Hematopoietic multipotent progenitor cell treated with erythropoietin and hydrocortisone succinate and interleukin-3 and kit ligand, for 8 days (in vitro differentiated cells): ENCODE measurements at places on chromosomes 13 and 19.

DNA sequence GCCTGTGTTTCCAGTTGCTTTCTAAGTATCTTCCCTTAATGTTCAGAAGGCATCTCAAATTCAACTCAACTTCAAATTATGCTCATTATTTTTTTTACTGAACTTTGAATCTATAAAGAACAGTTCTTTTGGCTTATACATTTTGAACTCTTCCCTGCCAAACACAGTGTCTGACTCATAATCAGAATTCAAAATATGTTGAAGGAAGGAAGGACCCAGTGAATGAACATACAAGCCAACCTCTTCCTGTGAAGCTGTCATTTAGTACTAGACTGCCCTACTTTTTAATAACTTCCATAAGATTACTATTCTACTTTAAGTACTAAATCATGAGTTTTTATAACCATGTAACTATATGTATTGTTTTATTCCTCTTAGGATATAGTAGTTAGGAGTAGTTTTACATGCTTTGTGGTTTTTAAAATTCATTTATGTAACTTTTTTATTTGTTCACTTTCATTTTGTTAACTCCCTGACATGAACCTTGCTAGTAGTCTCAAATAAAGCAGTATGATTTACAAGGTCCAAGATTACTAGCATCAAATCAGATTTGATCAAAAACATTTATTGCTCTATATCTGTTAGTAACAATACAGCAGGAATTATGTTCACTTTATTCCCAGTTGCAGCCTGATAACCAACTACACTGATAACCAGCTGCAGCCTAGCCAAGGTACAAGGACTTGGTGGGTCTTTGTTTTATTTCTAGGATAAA, 6.4 kb downstream of the NUDT15 start:
- DNase-seq = no peak

- no peak for DNase-seq
These were observed 22.1 kb downstream of the ADGRL1 start for GRCh38 chr19:14183741-14184350.

DNA sequence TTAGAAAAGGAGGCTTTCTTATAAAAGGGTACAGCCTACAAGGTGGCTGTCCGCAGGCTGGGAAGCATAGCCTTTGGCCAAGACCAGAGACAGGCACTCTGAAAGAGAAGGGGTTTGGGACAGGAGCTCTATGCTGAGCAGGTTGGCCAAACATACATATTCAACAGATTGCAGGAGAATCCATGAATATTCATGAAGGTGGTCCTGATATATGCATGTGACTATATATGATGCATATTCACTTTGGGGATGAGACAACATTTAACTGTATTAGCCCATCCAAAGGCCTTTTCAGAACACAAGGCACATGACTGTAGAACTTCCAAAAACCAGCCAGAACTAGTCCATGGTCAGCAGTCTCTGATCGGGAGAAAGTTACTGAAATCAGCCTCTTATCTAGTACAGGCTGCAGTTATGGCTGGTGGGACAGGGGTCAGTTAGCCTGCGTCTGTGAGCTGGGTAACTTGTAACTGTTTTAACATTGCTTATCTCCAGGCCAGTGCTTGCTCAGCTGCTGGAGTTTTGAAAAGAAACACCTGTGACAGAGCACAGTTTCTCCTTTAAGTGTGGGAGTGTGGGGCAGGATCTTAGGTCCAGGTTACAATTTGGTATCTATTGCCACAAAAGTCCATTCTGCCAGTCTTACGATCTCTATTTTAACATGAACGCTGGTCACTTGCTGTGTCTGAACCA, 924.2 kb downstream of the UQCRFS1 start:
- no peak for DNase-seq

DNA sequence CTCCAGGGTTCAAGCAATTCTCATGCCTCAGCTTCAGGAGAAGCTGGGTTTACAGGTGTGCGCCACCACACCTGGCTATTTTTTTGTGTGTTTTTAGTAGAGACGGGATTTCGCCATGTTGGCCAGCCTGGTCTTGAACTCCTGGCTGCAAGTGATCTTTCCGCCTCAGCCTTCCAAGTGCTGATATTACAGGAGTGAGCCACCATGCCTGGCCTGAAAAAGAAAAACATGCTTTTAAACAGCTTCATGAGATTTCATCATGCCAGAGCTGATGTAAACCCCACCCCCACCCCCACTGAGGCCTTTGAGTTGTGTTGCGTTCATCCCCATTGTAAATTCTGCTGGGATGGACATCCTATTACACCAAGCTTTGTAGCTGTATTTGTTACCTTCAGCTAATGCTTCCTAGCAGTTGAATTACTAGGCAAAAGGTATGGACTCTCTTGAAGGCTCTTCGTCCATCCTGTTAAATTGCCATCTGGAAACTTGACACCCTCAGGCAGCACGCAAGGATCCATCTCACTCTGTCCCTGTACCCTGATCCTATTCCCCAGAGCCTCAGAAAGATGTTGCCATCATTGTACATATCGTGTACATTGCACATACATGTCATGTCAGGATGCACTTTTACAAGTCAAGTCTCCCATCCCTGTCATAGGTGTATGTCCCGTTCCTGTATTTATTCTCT, 47.3 kb downstream of the NFIX start:
- DNase-seq = no peak

- DNase-seq = no peak
These were observed 17.6 kb downstream of the EMP3 start for GRCh38 chr19:48342841-48343540.

- no peak for DNase-seq
These were observed 738.4 kb downstream of the PCDH17 start for GRCh38 chr13:58369936-58370335.

- DNase-seq = no peak
These were observed 95.3 kb upstream of the SLC15A1 start for GRCh38 chr13:98847780-98848179.

- DNase-seq = no peak
These were observed 18.4 kb upstream of the TFDP1 start for GRCh38 chr13:113566227-113566561.

GRCh38 chr13:113917594-113918371, 53.9 kb upstream of the GAS6 start:
- no peak for DNase-seq

DNA sequence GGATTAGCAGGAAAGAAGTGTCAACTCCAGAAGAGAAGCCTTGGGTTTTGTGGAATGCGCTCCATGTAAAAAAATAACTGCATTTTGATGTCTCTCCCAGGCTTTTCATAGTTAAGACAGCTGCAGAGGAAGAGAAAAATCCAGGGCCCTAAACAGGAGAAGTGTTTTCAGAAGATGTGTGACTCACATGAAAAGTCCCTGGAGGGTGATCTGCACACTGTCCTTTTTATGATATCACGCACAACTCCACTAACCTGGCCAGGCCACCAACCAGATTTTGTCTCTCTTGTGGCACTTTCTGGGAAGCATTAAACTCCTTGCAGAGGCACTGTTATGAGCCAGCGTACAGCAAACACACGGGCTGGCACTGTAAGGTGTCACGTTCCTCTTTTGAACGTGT, 267.3 kb downstream of the FGF9 start:
- DNase-seq = no peak

DNA sequence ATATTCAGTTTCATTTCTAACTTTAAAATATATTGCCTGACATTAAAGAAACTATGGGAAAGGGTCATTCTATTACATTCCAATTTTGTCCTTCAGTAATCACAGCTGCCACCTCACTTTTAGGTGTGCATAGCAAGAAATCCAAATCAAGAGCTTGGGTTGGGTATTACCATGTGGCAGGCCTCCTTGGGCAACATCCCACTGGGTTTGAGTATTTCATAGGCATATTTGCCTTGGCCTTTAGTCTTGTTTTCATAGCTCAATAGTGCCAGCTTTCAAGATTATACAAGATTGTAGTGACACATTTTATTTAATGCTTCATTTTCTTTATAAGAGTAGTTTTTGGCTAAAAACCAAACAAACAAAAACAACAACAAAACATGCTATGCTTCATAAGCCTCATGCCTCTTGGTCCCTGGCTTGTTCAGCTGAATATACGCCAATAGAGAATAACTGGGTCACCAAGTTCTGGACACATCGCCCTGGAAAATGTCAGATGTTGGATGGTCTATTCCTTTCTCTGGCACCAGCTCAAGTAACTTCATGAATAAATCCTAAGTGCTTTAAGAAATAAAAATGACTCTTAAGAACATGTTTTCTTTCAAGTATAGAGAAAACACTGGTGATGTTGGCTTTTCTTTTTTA, 167.4 kb upstream of the STARD13 start:
- no peak for DNase-seq

GRCh38 chr19:50728084-50728737, 5.0 kb downstream of the CLEC11A start:
- DNase-seq = peak; percentile 93

DNA sequence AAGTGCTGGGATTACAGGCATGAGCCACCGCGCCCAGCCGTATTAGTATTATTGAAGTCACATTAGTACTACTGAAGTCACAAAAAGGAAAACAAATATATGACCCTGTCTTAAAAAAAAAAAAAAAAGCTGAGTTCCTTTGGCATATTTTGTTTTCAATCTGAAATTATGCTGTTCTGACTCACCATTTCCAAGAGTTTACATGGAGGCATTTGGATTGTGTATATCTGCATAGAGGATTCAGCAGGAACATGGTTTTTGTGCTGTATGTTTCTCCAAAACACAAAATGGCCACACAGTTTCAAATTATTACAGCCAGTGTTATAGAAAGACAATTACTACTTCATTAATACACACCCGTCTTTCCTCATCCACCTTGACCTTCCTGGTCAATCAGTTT, 103.5 kb upstream of the TSC22D1 start:
- no peak for DNase-seq

- no peak for DNase-seq
These were observed 551 bp downstream of the FZR1 start for GRCh38 chr19:3506384-3507340.

DNA sequence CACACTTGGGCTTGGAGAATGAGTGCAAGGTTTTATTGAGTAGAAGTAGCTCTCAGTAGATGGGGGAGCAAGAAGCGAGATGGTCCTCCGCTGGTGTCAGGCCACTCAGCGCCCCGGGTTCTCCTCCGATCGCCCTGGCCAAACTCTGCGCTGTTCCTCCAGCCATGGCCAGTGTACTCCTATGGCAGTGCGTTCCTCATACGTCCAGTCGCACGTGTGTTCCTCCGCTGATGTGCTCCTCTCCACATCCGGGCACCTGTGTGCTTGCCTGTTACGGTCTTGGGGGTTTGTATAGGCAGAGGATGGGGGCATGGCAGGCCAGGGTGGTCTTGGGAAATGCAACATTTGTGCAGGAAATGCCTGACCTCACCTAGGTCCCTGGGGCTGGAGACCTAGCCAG, 1899.4 kb downstream of the PCDH9 start:
- no peak for DNase-seq

DNA sequence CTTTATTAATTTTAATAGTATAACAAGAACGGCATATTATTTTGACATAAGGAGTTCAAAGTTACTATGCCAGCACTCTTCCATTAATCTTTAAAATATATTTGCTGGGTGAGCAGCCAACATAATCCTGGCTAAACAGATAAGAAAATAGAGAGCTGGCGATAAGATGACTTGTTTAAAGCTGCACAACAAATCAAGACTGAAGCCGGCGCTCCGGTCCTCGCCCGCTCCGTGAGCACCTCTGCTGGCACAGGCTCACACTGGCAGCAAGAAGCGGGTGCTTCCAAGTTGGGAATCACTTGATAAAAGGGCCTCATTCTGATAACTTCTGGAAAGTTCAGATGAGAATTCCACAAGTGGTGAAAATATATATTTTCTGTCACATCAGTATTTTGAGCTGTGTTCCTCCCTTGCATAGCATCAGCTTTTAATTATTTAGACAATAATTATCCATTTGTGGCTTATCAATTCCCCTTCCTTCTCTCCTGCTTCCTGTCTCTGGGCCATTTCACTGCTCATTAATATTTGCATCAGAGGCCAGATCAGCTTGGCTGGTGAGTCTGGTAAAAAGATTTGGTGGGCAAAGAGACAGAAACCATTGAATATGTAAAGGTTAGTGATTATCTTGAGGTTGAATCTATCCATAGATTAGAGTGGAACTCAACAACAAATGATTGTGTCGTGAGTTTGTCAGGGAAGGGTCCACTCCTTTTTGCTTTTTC, 205.3 kb downstream of the MZT1 start:
- no peak for DNase-seq

DNA sequence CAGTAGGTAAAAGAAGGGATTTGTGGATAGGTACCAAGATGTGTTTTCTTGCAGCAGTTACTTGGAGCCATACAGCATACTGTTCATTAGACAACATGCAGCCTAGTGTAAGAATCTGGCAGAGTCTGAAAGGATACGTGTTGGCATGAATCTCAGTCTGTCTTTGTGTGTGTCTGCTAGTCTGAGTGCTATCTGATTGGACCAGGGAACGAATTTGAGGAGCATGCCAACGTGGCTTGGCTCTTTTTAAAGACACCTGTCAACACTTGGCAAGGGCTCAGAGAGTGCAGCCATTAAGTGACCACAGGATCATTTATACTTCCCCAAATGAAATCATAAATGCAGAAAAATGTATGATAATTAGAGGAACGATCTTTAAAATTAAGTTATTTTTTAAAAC, 27.6 kb upstream of the ATXN8OS start:
- no peak for DNase-seq
